ENCODE measurements at places on chromosomes 5 and 9.

DNA sequence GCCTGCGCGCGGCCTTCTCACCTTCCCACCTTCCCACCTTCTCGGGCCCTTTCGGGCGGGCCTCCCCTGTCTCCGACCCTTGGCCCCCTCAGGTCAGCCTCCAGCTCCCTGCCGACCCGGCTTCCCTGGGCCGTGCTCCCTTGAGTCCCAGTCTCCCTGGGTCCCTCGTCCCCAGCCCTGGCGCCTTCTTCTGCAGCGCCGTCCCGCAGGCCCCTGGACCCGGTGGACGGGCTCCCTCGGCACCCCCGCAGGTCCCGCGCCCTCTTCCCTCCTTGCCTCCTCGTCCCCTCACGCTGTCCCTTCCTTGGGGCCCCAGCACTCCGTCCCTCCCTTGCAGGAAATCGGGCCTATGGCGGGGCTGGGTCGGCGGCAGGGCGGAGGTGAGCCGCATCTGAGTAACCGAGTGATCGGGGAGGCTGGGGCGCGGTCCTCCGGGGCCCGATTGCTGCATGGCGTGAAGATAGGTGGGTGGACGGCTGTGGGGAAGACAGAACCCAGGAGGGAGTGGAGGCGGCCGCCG, 7.6 kb downstream of the ARPC5L start:
- no peak for DNase-seq

DNA sequence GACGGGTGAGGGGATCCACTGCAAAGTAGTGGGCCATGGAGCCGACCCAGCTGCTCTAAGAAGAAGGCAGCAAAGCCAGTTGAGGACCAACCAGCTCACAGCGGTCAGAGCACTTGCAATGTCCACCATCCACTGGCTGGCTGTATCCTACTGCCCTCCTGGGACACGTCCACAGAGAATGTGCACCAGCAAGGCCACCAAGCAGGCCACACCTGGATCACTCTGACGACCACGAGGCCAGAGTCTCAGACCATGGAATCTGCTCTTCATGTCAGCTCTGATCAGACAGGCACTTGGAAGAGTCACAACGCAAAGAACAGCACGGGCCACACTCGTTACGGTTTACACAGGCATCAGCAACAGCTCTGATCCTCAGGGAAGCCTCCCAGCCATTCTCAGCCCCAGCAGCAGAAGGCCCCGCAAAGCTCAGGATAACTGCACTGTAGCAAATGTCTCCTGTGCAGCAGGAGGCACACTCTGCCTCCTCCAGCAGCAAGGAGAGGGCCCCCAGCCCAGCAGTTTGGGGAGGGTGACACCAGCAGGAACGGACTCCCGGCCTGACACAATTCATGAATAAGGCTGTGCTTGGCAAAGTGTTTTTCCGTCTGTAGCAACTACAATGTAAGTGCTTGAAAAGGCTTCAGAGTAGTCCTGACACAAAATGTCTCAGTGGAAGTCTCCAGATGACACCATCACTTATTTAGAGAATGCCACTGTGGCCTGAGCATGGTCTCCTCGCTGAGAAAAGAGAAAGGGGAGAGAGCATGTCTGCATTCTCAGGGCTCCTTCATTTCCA, 15.7 kb downstream of the SEMA4D start:
- DNase-seq = no peak

DNA sequence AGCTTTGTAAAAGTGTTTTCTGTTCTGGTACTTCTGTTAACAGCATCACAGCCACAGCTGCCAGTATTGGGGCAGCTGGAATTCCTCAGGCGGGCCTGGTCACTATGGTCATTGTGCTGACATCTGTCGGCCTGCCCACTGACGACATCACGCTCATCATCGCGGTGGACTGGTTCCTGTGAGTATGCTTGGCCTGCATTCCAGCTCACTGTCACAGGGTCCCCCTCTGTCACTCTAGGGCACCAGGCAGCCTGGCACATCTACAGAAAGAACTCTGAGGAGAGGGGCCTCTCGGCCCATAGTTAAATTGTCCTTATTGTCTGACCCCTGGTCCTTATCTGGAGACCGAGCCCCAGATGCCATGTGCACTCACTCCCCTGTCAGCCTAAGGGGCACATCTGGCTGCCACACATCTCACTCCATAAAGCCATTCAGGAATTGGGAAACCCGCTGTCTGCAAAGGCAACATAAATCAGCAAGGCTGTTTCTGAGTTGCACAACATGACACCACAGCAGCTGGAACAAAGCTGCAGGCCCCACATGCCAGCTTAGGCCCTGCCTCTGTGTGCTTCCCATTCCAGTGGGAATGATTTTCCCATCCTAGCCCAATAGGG, 77.5 kb downstream of the SLC1A3 start:
- DNase-seq = no peak

GRCh38 chr9:18366184-18366583, 107.8 kb upstream of the ADAMTSL1 start:
- no peak for DNase-seq

GRCh38 chr9:97632248-97632984, 752 bp downstream of the TSTD2 start:
- DNase-seq = no peak

DNA sequence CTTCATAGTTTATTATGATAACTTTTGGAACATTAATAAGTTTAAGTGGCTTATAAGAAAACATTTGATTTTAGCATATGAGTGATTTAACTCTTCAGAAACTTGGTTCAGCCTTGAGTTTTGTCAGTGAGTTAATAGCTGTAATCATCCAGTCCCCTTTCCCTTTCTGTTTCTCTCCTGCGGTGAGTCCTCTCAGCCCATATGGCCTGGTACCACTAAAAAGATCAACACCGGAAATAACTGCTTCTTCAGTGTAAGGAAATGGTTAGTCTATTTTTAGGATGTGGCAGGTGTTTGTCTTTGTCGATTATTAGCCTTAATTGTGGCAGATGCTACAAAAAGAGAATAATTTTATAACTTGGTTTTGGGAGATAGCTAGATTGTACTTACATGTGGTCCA, 120.2 kb upstream of the GRHPR start:
- peak; percentile 14 for DNase-seq

- DNase-seq = no peak
These were observed 635 bp downstream of the FBN2 start for GRCh38 chr5:128537221-128537999.

- DNase-seq = no peak
These were observed 839 bp downstream of the GABRG2 start for GRCh38 chr5:162068412-162068811.

DNA sequence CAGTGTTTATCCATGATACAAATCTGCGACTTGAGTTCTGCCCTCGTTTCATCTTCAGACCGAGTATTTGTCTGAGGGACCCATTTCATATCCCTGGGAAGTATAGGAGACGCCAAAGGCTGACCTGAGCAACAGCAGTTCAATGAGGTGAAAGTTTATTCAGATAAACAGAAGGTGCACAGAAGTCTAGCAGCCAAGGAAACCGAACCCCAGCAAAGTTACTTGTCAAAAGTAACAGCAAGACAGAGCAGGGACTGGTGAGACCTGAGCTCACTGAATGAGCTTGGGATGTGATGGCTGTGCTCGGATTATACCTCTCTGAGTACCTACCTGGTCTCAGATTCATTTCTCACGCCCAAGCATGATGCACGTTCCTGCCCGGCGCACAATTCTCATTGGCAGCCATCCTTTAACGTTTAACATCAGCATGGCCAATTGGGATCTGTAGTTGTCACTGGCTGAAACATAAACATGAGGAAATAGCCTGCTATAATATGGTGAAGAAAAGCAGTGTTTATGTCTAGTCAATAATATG, 599 bp downstream of the LYRM7 start:
- DNase-seq = no peak

DNA sequence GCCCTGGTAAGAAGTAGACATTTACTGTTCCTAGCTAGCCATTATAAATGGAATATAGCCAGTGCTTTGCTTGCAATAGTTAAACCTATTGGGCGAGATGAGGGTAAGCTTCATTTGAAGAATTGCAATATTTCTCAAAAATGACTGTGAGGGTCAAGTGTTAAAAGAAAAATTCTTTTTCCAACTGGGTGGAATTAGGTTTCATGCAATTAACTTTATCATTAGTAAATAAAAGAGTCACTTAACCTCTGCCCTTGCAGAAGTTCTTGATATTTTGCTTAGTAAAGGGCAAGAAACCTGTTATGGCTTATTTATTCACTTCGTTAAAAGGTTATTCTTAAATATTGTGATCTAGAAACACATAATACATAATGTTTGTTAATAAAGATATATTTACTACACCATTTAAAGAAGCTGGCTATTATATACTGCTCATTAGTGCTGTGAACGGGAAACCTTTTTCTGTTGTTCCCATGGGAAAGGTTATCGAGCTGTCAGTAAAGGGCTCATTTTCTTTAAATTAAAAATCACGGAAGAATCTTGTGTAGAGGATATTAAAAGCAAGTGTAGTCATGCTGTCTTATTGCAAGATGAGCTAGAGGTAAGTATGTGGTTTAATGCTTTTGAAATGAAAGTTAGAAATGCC, 370.5 kb downstream of the CSNK1G3 start:
- no peak for DNase-seq

- no peak for DNase-seq
These were observed 47.5 kb downstream of the CNOT6 start for GRCh38 chr5:180541710-180542109.

- no peak for DNase-seq
These were observed 279.1 kb downstream of the ARRDC3 start for GRCh38 chr5:91104062-91104448.

- no peak for DNase-seq
These were observed 292.3 kb downstream of the SLF1 start for GRCh38 chr5:94910721-94911120.

DNA sequence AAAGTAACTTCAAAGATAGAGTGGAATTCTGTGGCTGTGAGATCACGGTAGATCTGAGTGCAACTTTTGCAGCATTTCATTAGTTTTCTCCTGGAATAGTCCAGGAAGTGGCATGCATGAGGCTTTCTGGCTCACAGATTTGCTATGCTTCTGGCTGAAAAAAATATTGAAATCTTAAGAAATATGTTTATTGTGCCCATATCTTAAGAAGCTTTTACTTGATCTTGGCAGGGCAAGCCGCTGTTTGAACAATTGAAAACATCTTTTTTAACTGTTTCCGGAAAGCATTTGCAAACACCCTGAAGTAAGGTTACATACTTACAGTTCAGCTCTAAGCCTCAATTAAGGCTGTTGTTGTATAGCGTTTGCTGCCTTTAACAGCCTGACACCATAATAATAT, 135.7 kb upstream of the GDNF start:
- no peak for DNase-seq

DNA sequence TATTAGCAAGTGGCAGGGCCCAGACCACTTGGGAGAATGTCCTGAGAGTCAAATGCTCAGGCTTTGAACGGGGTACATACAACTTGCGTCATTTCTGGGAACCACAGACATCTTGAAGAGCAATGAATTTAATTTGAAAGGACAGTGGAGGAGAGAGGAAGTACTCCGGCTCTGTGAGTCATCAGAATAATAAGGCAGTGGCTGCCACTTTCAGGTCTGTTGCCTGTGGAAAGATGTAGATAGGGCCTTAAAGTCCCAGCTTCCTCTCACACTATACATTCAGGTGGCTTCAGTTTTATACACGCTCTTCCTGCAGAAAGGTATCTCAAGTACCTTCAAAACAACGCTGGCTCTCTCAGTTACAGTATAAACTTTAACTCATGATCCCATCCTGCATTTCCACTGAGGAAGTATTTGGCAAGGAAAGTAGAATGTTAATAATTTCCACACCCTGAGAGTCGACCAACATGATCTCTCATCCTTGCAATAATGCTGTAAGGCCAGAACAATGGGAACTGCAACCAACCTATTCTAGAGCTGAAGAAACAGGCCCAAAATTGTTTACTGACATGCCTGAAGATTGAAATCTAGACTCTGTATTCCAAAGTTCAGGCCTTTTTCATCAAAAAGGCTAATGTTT, 6.8 kb upstream of the PRUNE2 start:
- no peak for DNase-seq

GRCh38 chr5:150329038-150329437, 26.3 kb upstream of the ARSI start:
- no peak for DNase-seq

DNA sequence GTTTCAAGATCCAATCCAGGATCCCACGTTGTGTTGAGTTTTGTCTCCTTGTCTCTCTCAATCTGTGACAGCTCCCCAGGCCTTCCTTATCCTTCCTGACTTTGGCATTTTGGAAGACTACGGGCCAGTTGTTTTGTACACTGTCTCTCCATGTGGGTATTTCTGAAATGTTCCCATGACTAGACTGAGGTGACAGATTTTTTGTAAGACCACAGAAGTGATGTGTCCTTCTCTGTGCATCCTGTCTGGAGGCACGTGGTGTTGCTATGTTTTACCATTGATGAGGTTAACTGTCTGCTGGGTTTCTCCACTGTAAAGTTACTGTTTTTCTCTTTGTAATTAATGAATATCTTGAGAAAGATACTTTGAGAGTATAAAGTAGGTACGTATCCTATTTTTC, 15.7 kb upstream of the PDZD2 start:
- DNase-seq = no peak

DNA sequence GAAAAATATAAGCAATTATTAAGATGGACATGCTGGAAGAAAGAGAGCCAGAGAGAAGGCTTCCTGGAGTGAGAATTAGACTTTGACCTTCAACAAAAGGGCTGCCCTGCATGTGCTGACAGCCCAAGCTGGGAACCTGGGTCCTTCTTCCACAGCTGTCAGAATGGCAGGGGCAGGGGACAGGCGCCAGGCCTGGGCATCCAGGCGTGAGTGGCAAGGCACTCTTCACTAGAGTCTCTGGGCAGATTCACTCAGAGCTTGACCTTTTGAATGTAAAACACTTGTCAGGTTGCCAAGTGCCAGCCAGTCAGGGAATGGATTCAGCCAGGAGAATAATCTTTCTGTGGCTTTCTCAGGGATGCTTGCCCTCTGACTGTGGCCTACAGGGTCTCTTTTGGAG, 119.1 kb upstream of the CLINT1 start:
- no peak for DNase-seq

- DNase-seq = no peak
These were observed 174.3 kb upstream of the PIK3R1 start for GRCh38 chr5:68041293-68041692.

DNA sequence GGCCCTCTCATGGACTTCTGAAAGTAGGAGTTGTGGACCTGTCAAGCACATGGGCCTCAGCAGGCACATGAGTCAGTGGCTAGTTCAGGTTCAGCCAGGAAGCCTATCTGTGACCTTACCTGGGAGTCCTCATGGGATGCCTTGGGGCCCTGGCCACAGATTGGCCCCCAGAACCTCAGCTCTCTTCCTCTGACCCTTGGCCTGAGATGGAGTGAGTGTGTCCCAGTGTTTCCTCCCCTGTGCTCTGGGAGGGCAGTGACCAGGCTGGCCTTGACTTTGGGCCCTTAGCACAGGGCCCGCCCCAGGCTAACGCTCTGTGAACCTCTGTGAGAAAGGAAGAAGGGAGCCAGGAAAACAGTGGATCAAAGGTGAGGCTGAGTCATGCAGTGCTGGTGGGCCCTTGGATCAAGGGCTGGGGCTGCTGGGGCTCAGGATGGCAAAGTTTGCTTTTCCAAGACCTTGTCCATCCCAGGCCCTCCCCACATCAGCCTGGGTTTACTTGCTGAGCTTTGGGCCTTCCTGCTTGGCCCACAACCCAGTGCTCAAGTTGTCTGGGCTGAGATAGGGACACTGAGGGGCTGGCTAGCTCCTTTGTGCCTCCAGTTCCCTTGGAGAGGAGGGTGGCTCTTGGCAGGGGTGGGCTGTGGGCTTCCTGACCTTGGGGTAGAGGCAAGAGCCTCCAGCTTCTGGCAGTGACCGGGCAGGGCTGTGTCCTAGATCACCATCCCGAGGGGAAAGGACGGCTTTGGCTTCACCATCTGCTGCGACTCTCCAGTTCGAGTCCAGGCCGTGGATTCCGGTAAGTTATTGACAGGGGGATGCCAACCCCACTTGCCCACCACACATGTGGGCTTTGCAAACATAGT, 41.4 kb downstream of the RGS3 start:
- no peak for DNase-seq

- no peak for DNase-seq
These were observed 375.7 kb upstream of the ZNF462 start for GRCh38 chr9:106487266-106487665.
